ENCODE measurements at places on chromosomes 3 and 15.
A peak's percentile ranks its signal among the peaks of the same experiment; 100 is the strongest.

DNA sequence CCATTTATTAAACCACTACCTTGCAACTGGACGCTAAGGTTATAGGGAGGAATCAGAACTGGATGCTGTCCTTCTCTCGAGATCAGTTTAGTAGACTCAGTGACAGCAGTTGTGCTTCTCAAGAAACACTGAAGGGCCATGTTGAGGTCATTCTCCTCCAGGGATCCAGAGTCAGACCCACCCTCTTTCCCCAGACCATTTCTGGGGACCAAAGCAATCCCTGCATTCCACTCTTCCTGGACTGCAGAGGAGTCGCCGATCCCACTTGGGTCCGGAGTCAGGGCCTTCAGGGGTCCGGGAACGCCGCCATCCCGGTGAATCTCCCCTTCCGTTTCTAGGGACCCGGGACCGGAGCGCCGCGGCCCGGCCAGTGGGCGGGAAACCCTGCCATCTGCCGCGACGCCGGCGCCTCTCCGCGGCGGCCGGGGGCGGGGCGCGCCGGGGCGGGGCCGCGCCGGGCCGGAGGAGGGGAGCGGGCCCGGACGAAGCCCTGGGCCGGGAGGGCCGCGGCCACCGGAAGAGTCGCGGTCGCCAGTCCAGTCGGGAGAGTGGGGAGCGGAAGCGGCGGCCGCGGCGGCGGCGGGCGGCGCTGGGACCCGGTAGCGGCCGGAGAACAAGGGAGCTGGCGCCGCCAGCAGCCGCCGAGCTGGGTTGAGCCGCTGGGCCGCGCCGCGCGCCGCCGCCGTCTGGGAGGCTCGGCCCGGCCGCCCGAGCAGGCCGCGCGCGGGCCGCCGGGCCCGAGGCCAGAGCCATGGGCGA, at the start of gene DVL3:
DVL3 (plus strand) TSS at position 493 of the 759 bp plus-strand sequence; CDS start at position 752, 259 bp downstream.
- DNase-seq = no peak

GRCh38 chr3:112814266-112814665, 32.4 kb downstream of the CD200R1L start:
- no peak for DNase-seq

- no peak for DNase-seq
Observed at GRCh38 chr15:91385311-91385710, 285.3 kb downstream of the SV2B start.

DNA sequence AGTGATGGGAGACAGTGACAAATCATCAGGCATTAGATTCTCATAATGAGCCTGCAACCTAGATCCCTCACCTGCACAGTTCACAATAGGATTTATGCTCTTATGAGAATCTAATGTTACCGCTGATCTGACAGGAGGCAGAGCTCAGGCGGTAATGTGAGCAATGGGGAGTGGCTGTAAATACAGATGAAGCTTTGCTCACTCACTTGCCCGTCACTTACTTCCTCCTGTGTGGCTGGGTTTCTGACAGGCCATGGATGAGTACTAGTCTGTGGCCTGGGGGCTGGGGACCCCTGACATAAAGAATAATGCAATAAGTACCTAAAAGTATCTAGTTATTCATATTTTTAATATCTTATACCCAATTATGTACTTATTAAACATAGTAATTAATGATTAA, 15.6 kb downstream of the IQCB1 start:
- no peak for DNase-seq

DNA sequence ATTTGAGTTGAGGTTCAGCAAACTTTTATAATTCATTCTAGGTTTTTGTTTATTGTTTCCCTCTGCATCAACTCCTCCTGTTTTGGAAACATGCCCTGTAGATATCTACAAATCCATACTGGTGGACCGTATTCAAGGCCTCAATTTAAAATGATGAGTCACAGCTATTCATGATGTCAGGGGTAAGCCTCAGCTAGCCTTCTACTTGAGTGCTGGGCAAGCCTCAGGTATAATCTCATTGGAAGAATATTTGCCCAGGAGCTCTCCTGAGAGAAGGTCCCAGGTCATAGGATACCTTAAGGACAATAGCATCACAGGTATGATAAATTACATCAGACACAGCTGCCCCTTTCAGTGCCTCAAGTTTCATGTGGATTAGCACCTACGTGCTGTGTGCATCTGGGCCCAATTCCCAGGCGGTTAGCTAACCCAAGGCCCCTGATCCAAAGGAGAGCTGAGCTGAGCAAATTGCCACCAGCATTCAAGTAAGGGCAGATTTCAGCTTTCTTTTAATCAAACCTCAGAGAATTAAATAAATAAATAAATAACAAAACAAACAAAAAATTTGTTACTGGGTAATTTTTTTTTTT, 87.5 kb downstream of the KCNMB2 start:
- DNase-seq = no peak

DNA sequence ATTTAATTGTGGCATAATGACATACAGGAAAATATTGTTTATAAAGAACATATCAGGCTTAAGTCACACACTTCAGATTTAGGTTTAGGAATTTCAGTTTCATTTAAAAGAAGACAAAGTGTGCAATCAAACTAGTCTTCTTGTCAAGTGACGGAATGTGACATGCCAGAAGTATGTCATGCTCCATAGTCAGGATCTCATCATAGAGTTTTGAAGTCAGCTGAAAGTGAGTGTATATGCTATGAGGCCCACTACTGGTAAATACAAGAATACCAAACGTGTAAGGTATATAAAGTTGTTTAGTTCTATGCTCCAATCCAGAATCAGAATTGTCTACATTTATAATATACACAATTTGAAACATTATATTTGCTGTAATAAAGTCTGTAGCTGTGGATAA, 988.4 kb downstream of the TBL1XR1 start:
- DNase-seq = no peak

DNA sequence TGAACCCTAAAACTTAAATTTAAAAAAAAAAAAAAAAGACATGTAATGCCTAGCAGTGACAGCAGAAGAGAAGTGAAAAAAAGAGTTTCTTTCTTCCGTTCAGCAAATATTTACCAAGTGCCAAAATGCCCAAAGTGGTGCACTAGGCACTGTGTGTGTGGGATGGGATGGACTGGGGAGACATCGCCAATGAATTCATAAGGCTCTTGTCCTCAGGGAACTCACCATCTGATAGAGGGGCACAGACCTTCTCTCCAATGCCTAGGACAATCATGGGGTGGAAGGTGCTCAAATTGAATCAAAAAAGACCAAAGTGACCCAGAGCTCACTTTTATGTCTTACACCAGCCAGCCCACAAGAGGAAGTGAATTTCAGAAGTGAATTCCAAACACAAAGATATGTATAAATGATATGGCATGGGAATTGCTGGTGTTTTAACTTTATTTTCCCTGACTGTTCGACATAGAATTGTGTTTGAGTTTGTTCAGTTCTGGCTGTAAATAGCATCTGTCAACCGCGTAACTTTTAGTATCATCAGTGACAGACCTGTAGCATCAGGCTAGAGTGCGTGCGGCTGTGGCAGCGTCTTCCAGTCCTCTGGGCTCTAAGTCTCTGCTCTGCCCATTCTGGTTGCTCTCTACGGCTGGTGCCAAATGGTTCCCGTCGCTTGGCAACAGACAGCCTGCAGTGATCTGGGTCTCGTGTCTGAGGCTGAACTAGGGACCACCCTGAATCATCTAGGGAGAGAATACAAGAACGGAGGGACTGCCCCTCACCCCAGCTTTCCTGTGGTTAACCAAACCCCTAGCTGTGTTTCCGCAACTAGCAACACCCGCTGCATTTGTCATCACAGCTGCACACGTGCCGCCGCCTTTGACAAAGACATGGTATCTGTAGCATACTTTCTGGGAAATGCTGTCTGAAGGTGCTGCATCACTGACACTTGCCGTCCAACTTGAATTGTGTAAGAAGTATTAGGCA, 154.0 kb upstream of the THBS1 start:
- peak; percentile 94 for DNase-seq

DNA sequence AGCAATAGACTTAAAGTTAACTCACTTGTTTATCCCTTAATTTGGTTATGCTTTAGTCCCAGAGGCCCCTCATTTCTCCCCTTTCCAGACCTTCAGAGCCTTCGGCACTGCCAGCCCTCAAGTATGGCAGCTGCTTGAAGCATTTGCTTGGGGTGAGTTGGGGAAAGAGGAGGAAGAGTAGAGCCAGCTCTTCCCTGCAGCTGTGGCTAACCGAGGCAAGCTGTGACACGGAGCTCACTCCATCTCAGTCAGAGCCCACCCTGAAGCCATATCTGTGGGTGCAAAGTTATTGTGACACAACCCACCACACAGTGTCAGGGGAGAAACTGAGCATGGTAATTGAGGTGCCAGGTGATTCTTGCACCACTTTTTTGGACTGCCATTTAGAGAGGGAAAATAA, 66.1 kb downstream of the FILIP1L start:
- no peak for DNase-seq

DNA sequence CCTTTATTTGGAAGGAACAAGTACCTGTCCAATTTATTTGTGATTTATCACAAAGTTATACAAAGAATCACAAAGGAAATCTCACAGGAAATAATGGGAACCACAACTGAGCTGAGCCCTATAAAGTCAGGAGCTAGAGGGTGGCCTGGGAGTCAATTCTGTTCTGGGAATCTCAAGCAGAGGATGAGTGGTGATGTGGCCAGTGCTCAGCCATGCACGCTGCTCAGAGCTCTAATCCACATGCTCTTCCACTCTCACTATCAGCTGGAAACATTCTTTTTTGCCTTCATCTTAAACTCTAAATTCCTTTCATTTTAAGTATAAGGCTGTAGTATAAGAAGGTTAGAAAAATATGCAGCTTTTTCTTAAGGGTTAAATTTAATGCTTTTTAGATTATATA, 36.6 kb downstream of the UACA start:
- DNase-seq = no peak

DNA sequence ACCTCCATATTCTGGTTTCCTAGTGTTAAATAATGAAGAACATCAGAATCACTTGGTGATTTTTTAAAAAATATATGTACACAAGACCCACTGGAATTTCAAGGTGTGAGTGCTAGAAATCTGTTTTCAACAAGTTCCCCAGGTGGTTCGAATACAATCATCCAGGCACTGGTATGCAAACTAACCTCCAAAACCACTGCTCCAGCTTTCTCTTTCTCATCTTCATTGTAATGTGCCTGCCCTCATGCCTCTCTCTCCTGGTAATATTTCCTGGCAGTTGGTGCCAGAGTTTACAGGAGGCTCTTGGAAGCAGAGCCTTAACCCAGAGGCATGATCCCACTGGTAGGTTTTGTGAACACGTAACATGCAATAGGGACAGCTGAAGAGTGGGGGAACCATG, 163.1 kb upstream of the MANF start:
- DNase-seq = no peak

- DNase-seq = no peak
Observed at GRCh38 chr3:139339219-139339906, 4.5 kb upstream of the MRPS22 start.

GRCh38 chr15:58457466-58457965, 25.7 kb downstream of the LIPC start:
- DNase-seq = no peak

GRCh38 chr15:94670438-94671034, 439.2 kb downstream of the MCTP2 start:
- no peak for DNase-seq

DNA sequence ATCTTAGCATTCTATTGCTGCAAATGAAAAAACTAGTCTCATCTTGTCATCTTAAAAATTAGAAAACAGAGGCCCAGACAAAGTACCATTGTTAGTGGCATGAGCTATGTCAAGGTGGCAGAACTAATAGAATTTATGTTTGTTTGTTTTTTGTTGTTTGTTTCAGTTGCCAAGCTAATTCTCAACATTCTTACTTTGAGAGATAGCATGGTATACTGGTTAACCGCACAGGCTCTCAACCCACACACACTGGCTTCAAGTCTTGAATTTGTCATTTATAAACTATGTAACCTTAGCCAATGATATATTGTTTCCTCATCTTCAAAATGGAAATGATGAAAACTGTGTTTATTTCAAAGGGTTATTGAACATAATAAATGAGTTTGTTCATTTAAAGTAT, 367.6 kb upstream of the PLSCR5 start:
- DNase-seq = no peak

DNA sequence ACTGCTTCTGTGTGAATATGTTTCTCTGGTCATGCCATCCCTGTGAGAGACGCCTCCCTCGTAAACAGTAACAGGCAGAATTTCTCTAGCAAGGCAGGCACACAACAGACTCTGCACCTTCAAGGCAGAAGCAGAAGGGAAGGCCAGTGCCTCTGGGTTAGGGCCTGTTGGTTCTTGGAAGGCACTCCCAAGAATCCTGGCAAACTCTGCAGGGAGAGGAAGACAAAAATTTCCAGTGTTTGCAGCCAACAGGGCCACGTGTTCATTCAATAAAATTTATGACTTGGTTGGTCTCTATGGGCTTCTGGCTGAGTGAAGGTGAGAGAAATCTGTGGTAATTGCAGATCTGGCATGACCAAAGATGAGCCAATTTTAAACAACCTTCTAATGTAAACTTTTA, 39.3 kb downstream of the NFKBIZ start:
- no peak for DNase-seq

- DNase-seq = no peak
Observed at GRCh38 chr3:61448378-61448777, 113.0 kb upstream of the PTPRG start.

DNA sequence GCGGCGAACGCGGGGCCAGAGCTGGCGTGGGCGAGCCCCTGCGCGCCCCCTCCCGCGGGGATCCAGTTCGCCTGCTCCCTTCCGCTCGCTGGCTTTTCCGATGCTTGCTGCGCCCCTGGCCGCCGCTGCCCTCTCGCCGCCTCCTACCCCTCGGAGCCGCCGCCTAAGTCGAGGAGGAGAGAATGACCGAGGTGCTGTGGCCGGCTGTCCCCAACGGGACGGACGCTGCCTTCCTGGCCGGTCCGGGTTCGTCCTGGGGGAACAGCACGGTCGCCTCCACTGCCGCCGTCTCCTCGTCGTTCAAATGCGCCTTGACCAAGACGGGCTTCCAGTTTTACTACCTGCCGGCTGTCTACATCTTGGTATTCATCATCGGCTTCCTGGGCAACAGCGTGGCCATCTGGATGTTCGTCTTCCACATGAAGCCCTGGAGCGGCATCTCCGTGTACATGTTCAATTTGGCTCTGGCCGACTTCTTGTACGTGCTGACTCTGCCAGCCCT, 721 bp downstream of the P2RY1 start:
- DNase-seq = no peak

GRCh38 chr3:4835616-4836043, 143.6 kb upstream of the BHLHE40 start:
- DNase-seq = no peak

DNA sequence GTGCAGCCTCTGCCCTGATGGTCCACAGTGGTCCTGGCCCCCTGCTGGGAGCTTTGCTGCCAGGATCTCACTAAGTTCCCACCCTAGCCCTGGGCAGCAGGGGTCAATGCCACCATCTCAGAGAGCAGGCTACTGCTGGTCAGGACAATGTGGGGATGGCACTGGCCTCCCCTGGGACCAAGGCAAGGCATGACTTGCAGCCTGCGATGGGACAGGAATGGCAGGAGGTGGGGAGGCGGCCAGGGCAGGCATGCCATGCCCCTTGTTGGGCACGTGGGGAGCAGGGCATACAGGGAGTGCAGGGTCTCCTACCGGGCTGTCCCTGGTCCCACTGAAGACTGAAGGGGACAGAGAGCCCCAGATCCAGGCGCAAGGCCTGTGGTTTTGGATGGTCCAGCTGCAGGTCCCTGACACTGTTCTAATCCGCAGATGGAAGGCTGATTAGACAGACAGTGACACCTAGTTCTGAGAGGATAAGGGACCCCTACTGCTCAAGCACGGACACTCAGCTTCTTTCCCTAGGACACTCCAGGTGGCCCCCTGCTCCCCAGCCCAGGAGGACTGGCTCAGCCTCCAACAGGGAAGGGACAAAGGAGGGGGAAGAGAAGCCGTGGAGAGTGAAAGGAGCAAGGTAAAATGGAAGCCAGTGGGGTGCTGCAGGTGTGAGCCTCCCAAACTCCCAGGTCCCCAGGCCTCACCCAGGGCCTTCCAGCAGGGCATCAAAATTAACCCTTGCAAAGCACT, 69.2 kb upstream of the RPL32 start:
- DNase-seq = no peak

- DNase-seq = no peak
Observed at GRCh38 chr3:183460081-183461055, 31.9 kb upstream of the MCF2L2 start.
